ENCODE measurements at places on chromosomes 4 and X.
A peak's percentile ranks its signal among the peaks of the same experiment; 100 is the strongest.

DNA sequence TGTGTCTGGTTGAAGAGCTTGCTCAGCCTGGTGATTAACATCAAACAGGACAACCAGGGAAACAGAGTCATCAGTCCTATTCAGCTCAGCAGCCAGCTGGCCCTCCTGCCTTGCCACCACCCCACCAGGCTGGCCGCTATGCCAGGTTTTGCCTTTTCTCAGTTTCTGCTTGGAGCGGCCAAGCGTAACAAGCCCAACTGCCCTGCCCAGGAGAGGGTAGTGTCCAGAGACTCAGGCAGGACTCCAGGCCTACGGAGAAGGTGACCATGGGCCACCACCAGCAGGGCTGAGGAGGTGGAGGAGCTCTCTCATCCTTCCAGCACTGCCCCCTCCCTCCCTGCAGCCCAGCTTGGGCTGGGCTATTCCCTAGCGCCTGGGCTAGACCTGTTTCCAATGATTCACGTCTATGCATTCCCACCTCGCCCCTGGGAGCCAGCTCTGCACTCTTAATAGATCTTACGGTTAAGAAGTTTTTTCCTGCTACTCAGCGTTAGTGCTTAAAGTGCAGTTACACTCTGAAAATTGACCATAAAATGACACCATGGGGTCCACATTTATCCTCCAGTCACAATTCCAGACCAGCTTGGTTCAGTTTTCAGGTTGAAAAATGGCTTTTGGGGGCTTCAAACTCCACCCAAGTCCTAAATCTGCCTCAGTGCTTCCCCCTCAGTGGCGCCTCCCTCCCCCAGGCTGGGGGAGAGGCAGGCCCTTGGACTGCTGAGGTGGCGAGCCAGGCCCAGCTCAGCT is 124.0 kb upstream of the PJA1 start:
- DNase-seq: no peak

DNA sequence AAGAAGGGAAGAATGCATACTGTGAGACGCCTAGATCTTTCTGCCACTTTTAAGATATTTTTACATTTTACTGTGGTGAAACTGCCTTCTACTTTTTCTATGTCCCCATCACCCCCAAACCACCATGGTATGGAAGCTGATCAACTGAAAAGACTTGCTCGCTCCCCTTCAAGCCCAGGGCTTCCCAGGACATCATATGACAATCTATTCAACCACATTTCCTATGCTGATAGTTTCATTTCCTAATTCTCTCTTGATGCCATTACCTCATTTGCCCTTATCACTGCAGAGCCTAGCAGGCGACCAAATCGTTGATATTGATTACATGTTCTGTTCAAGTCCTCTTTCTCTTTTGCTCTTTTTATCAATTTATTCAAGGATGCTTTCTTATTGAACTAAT is 40.1 kb upstream of the KLHL34 start:
- no peak for DNase-seq

DNA sequence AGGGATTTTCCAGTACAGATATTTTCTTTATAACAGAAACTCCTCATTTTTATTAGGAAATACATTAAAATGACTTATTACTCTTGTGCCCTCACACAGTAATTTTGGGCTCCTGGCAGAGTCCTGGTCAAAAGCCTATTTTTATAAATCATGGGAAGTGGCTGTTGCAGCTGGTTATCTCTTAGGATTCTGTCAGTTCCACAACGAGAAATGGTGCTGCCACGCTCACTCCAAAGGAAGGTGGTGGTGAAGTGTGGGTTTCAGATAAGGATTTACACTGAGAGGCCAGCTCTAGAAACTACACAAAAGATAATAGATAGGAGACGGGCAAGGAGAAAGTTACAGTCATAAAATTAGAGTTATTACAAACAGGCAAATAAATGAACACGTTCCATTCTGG is 159.2 kb upstream of the FAM241A start:
- DNase-seq: no peak

- peak; percentile 45 for DNase-seq
These were observed 176.8 kb downstream of the LARP7 start for GRCh38 chr4:112813790-112814189.

GRCh38 chrX:143934542-143934941 is 50.7 kb downstream of the UBE2NL start:
- no peak for DNase-seq

- DNase-seq: no peak
These were observed 68.6 kb downstream of the CHST7 start for GRCh38 chrX:46642145-46642544.

DNA sequence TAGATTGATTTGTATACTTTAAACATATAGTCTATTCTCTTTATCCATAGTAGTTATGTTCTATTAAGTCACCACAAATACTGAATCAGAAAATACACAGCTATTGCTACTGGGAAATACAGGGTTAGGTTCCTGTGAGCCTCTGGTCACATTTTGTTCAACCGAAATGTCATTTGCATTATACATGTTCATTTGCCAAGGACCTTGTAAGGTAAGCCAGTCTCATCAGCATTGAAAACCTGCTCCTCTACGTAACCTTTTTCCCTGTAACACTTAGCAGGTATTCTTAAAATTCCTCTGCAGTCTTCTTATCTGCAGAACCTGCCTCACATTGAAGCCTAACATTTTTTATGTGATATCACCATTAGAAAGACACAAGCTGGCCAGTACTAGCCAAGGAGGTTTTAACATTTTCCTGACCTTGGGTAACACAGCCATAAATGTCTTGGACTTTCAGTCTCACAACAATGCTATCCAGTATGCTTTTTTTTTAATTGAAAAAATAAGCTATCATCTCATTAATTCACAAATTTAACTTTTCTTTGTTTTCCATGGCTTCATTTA is 765.7 kb upstream of the IGFBP7 start:
- no peak for DNase-seq

DNA sequence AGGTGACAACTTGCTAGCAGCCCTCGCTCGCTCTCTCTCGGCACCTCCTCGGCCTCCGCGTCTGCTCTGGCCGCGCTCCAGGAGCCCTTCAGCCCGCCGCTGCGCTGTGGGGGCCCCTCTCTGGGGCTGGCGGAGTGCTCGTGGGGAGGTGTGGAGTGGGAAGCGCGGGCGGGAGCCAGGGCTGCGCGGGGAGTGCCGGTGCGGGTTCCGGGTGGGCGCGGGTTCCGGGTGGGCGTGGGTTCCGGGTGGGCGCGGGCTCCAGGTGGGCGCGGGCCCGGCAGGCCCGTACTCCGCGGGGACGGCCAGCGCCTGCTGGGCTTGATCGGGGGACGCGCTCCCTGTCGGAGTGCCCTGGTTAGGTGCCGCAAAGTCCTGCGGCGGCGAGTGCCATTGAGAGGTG is 384.3 kb downstream of the GPM6A start:
- no peak for DNase-seq

- no peak for DNase-seq
These were observed 131.0 kb downstream of the COX18 start for GRCh38 chr4:72938516-72938915.

- no peak for DNase-seq
These were observed 26.1 kb upstream of the SORBS2 start for GRCh38 chr4:185838104-185838452.

DNA sequence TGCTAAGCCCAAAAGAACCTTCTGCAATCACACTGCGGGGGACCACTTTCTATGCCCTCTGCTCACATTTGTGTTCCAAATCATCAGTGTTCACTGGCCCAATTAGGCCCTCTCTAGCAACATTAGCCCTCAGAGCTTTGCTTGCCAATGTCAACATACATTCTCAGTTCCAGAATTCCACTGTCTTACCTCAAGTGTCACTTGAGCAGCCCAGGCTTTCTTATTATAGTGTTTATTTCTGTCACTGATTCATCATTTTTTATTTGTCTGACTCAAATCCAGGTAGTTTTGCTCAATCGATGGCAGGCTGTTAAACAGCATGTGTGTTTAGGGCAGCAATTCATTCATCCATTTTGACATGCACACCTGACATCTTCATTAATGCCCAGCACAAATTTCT is 291.2 kb downstream of the TEX13A start:
- no peak for DNase-seq

- DNase-seq: no peak
These were observed 6.3 kb downstream of the FMR1 start for GRCh38 chrX:147917700-147918695.

DNA sequence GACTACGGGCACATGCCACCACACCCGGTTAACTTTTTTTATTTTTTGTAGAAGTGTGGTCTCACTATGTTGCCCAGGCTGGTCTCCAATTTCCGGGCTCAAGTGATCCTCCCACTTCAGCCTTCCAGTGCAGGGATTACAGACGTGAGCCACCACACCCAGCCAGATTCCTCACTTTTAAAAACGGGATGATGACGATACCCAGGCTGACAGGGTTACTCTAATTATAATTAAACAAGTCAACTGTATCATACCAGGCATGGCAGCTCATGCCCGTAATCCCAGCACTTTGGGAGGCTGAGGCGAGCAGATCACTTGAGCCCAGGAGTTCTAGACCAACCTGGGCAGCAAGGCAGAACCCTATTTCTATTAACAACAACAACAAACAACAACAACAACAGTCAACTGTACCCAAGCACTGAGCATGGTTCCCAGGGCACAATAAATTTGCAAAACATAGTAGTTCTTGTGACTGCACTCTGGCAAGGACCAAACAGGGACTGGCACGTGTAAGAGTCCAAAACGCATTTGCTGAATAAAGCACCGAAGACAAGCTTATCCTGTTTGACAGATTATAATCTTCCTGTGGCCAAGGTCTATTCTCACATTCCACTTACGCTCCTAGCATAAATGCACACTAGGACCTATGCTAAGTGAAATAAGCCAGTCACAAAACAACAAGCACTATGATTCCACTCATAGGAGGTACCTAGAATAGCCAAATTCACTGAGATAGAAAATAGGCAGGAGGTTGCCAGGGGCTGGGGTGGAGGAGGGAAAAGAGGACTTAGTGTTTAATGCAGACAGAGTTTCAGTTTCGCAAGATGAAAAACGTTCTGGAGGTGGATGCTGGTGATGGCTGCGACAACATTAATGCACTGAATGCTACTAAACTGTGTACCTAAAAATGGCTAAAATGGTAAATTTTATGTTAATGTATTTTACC is 77.5 kb downstream of the IRF2 start:
- no peak for DNase-seq

DNA sequence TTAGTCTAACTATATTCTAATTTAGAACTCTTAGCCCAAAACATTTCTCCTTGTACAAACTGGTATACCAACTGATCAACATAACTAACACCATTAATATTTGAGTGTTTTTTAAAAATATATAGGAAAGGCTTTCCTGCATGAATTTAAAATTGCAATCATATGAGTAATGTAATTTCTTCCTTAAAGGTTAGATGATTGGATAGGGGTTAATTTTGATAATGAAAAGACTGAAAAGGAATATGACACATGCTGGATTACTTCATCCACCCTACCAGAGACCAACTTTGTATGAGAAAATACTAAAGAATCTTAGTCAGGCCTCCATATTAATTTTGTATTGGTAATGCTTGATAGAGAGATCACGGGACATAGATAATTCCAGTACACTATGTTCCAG is 25.1 kb upstream of the PLS3 start:
- DNase-seq: no peak

- peak; percentile 97 for DNase-seq
These were observed 29.6 kb downstream of the PDGFC start for GRCh38 chr4:156941940-156942548.

DNA sequence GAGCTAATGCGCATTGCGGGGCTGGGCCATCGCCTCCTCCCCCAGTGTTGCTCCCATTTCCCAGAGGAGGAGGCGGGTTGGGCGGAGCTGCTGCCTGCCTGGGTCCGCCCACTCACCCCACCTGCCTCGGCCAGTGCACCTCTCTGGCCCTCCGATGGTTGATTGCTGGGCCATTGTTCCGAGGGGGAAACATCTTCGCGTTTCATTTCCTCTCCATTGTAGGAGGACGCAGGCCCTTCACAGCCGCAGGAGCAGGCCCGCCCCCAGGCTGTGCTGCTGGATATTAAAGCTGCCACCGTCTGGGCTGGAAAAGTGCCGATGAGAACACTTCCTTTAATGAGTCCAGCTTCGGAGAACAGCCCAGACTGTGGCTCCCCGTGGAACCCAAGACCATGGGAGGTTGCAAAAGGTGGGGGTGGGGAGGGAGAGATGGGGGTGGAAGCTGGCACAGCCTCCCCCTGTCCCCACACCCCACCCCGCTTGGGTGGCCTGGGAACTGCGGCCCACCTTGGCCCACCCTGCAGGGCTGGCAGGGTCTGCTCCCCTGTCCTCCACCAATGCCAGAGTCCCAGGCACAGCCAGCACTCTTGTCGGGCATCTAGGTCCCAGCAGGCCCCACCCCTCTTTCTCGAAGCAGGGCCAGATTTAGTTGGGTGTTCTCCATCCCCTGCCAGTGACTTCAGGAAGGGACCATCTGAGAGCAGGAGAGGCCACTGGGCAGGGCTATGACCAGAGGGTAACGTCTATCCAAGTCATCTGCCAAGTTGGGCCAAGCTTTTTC is 96.6 kb downstream of the ADRA2C start:
- no peak for DNase-seq

DNA sequence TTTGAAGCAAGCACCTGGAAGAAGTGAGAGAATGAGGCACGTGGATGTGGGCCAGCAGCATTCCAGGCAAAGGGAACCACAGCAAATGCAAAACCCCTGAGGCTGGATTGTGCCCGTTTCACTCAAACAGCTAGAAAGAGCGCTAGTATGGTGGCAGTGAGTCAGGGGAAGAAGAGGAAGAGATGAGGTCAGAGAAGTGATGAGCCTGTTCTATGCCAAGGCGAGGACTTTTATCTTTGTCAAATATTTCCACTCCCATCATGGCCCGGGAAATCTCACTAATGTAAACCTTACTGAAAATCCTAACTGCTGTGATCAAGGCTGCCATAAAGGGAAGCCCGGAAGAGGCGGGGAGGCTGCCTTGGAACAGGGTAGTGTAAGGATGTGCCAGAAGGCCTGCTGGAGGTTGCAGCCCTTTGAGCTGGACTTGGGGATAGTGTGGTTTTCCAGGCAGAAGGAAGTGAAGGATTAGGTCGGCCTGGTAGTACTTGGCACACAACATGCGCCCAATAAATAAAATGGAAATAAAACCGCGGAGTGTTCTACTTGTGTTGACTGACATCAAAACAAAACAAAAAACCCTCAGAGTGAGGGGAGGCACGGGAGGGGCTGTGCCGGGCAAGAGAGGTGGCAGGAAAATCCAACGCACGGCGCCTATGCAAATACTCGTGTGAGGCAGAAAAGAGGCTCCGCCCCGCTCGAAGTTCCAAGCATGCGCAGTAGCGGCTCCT is 1.2 kb upstream of the CDK16 start:
- peak; percentile 57 for DNase-seq
